ENCODE measurements at places on chromosomes 5 and 9.

DNA sequence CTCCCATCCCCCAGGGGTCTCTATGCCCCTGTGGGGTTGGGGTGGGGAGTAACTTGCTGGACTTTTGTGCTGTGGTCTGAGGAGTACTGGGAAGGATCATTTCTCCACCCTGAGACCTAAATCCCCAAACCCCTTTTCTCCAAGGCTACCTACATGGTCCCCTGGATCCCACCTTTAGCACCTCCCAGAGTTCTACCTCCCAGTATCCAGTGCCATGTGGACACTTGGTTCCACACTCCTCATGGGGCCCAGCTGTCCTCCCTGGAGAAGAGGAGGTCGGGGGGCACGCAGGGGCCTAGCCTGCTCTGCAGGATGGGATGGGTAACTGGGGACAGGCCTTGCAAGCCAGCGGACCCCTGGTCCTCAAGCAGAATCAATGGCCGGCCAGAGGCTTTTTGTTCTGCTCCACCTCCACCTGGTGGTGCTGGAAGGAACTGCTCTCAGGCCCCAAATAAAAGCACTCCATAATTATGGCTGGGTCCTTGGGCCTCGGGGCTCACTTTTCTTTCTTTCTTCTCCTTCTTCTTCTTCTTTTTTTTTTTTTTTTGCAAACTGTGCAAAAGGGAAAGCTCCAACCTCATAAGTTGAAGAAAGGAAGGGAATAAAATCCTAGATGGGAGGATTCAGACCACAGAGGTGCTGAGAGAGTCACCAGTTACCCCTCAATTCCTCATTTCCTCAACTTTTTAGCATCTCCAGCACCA lies 68.4 kb downstream of the PSD2 start:
- no peak for DNase-seq
- H3K36me3 ChIP-seq = no peaks in the 10 kb centered on the region
- no peak overlapping the region for H3K4me3 ChIP-seq
- H3K4me1 ChIP-seq = no peaks in the 10 kb centered on the region
- H3K27me3 ChIP-seq = no peaks in the 10 kb centered on the region

DNA sequence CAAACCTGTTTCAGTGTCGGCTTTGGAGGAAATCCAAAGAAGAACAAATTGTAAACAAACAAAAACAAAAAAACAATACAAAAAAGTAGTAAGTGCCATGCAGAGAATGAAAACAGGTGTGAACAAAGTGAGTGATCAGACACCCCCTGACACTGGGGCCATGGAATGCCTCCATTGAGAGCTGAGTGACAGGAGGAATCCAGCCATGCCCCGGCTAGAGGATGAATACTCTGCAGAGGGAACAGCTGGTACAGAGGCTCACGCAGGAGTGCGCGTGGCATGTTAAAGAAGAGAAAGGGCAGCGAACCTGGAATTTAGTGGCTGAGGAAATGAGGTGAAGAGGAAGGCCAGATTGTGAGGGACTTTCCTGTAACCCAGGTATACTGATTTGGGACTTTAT lies 15.5 kb upstream of the CCNJL start:
- H3K4me1 ChIP-seq = no peaks in the 10 kb centered on the region
- H3K4me3 ChIP-seq = no peak overlapping the region
- H3K27me3 ChIP-seq = no peaks in the 10 kb centered on the region

DNA sequence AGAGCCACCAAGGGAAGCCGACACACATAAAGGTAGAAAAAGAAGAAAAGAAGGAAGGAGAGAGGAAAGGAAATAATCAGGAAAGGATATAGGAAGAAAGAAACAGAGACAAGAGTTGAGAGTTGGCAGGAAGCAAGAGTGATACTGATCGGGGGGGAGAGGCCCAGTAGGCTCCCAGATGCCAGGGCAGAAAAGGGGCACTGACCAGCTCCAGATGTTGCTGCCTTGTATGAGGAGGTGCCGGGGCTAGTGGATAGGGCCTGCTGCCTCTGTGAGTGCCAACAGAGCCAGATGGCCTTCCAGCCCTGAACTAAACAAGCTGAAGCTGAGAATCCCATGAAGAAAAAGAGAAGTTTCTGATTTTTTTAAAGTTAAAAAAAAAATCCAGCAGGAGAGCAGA lies 82.0 kb upstream of the TRIM32 start:
- DNase-seq = no peak
- no peaks in the 10 kb centered on the region for H3K36me3 ChIP-seq
- no peaks in the 10 kb centered on the region for H3K27me3 ChIP-seq
- no peak overlapping the region for H3K27ac ChIP-seq

DNA sequence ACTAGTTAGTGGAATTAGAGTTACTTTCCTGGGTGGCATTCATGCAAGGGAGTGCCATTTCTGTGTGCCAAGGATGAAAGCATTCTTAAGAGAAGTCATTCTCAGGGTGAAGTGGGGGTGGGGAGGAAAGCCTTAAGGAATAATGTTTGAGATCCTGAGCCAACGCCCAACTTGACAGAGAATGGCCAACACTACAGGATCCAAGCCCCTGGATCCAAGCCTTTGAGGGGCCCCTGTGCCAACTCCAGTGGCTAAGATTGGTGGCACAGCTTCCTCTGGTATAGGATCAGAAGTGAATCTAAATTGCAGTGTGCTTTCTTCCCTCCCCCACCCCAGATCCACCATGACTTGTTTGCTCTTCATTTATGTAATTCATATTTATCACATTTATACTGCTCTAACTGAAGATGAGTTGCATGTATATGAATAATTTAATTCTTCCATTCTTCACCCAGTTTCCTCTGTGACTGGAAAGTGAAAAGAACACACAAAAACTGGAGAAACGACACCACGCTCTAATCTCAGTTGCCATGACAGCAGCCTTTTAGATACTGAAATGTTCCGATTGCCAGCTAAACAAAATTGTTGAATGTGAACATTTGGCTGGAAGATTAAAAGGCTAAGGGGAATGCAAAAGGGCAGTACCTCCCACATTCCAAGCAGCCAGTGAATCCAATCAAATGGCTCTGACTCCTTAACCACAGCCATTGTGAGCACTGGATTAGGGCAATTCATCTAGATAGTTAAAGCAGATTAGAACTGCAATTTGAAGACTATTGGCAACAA lies 4.5 kb downstream of the ZNF608 start:
- H3K36me3 ChIP-seq = no peaks in the 10 kb centered on the region
- peak overlapping the region; percentile 23 for H3K27ac ChIP-seq
- no peaks in the 10 kb centered on the region for H3K27me3 ChIP-seq
- H3K4me1 ChIP-seq = peaks cover 26% of the 10 kb centered on the region

DNA sequence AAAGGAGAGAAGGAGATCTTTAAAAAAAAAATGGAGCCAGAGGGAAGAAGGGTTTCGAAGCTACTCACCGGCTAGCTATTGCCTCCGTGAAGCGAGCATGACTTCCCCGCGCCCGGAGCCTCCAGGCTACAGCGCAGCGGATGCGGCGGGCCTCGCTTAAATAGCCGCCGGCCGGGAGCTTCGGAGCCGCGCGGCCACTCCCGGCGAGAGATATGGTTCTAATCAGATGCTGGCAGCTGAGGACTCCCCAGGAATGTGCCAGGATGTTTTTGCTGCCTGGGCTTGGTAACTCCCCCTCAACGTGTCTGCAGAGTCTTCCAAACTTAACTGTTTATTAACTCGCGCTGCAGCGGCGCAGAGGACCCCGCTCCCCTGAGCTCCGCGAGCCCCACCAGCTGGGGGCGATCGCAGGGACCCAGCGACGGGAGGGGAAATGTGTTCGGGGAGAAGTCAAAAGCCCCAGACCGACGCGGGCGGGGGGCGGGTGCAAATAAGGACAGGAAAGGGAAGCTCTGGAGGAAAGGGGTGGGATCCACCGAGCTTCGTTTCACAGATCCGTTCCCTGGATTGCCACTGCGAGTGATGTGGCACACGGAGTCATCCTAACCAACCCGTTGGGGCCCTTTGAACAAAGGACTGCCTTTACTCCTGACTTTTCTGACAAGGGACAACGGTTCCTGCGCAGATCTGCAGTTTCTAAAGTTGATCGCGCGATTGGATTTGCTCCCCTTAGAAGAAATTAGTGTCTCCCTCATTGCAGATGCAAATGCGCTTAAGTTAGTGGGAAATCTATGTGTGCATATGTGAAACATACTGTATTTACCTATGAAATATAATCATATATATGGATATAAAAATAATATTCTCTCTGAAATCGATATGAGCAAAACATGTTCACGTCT lies at the start of gene DAB2:
DAB2 (minus strand) TSS at position 245 of the 902 bp plus-strand sequence. CDS start 30,660 bp downstream, outside the sequence.
- H3K4me1 ChIP-seq = peaks cover 7% of the 10 kb centered on the region
- H3K27ac ChIP-seq = peak within 1 kb of the TSS; percentile 60
- peak within 1 kb of the TSS; percentile 53 for H3K4me3 ChIP-seq
